ENCODE measurements at places on chromosomes 13 and 19.

GRCh38 chr13:21330126-21330861 lies 128.8 kb downstream of the ZDHHC20 start:
- DNase-seq = no peak

DNA sequence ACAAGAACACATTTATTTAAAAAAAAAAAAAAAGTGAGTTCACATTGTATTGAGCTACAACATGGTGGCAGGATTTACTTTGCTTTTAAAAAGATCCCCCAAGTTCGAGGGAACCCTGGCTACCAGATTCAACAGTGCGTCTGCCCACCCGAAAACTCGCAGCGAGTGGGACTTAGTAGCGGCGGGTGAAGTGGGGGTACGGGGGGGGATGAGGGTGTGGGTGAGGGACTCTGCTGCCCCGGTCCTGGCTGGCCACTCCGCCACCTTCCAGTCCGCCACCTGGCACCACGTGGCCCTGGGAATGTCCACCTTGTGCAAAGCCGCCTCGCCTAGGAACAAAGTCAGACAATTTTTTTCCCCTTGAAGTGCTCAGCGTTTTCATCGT lies 19.3 kb upstream of the TINCR start:
- DNase-seq = no peak

GRCh38 chr13:87777387-87777786 lies 106.2 kb downstream of the SLITRK5 start:
- no peak for DNase-seq

- DNase-seq = no peak
Observed at GRCh38 chr19:996051-996838, 4.0 kb upstream of the GRIN3B start.

- DNase-seq = no peak
Observed at GRCh38 chr13:59145381-59145780, 1018.3 kb downstream of the DIAPH3 start.

- DNase-seq = peak; percentile 54
Observed at GRCh38 chr19:47445937-47446402, 25.7 kb downstream of the SLC8A2 start.

DNA sequence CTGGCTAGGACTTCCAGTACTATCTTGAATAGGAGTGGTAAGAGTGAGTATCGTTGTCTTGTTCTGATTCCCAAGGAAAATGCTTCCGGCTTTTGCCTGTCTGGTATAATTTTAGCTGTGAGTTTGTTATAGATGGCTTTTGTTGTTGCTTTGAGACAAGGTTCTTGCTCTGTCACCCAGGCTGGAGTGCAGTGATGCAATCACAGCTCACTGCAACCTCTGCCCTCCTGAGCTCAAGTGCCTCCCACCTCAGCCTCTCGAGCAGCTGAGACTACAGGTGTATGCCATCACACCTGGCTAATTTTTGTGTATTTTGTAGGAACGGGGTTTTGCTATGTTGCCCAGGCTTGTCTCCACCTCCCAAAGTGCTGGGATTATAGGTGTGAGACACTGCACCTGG lies 6.1 kb upstream of the ZNF543 start:
- no peak for DNase-seq

DNA sequence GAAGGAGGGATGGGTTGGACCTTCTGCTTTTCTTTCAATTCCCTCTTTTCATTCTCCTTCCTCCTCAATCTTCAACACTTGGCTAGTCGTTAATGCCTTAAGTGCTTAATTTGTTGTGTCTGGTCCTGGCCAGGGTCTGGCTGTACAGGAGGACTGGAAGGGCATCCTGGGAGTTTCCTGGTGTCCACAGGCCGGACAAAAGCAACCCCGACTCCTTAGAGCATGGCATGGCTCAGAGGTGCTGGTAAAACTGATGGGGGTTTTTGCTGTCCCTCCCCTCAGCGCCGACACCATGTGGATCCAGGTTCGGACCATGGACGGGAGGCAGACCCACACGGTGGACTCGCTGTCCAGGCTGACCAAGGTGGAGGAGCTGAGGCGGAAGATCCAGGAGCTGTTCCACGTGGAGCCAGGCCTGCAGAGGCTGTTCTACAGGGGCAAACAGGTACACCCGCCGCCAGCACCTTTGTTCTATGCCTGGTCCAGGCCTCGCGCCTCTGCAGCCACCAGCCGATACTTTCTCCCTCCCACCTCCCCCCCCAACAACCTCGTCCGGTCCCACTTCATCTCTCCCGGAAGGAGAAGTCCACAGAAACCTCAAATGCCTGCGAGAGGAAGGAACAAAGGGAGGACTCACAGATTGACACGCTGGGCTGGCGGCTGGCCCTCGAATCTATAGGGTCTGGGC lies 1.4 kb downstream of the UHRF1 start:
- no peak for DNase-seq

- peak; percentile 33 for DNase-seq
Observed at GRCh38 chr19:12828494-12828893, 5.9 kb downstream of the RTBDN start.

DNA sequence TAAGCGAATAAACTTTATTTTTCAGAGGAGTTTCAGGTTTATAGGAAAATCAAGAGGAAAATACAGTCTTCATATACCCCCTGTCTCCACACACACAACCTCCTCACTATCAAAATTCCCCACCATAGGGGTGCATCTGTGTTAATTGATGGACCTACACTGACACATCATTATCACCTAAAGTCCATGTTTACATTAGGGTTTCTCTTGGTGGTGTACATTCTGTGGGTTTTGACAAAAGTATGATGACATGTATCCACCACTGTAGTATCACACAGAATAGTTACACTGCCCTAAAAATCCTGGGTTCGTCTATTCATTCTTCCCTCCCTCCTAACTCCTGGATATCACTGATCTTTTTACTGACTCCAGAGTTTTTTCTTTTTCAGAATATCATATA lies 654.2 kb downstream of the UQCRFS1 start:
- no peak for DNase-seq

- peak; percentile 16 for DNase-seq
Observed at GRCh38 chr19:33412601-33413425, 39.3 kb downstream of the CEBPG start.

GRCh38 chr19:18586306-18586705 lies 2.3 kb upstream of the REX1BD start:
- no peak for DNase-seq

DNA sequence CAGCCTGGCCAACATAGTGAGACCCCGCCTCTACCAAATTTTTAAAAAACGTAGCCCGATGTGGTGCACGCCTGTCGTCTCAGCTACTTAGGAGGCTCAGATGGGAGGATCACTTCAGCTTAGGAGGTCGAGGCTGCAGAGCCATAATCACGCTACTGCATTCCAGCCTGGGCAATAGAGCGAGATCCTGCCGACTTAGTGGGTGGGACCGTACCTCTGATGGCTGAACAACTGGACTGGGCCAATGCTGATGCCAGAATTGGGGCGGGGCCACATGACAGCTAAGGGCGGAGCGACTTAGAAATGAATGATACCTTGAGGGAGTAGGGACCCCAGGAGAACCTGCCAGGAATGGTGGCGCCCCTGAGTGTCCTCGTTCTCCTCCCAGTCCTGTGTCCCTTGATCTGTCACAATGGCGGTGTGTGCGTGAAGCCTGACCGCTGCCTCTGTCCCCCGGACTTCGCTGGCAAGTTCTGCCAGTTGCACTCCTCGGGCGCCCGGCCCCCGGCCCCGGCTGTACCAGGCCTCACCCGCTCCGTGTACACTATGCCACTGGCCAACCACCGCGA lies 3.6 kb downstream of the LTBP4 start:
- peak; percentile 50 for DNase-seq

- no peak for DNase-seq
Observed at GRCh38 chr13:87656306-87656705, 14.9 kb upstream of the SLITRK5 start.

- DNase-seq = no peak
Observed at GRCh38 chr13:20672772-20673171, 30.7 kb upstream of the IL17D start.

DNA sequence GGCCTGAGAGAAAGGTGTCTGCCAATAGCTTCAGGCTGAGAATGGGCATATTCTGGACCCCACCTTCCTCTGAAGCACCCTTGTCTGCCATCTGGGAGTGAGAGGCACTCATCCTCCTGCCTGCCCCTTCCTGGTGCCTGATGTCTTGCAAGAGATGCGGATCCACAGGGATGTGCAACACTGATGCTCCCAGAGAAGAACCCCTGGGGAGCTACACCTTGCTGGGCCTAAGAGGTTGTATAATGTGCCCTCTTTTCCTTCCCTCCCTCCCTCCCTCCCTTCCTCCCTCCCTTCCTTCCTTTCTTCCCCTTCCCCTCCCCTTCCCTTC lies 34.6 kb downstream of the ADPRHL1 start:
- no peak for DNase-seq

- DNase-seq = no peak
Observed at GRCh38 chr13:85197431-85197830, 601.8 kb downstream of the SLITRK6 start.

GRCh38 chr13:111537115-111537728 lies 216.8 kb downstream of the TEX29 start:
- DNase-seq = no peak

GRCh38 chr13:81246556-81246955 lies 905.6 kb upstream of the SPRY2 start:
- no peak for DNase-seq

GRCh38 chr13:51158365-51158764 lies 47.3 kb upstream of the C13orf42 start:
- no peak for DNase-seq

- DNase-seq = peak; percentile 89
Observed at GRCh38 chr19:7533925-7534480, 1.5 kb upstream of the PNPLA6 start.

DNA sequence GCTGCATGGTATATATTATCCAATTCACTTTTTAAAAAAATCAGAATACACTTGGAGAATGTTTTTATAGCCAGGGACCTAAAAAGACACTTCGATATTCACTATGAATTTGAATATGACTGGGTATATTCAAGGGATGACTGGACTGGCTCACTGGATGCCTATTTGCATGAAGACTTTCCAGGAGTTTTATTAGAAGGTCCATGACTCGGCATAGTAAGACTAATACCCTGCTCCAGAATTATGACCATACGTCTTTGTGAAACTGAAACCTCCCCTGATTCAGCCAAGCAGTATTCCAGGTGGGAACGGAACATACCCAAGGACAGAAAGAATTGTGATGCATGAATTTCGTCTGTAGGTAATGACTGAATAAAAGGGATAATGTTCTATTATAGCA lies 3.9 kb upstream of the FAM216B start:
- no peak for DNase-seq

GRCh38 chr13:50846861-50847475 lies 3.5 kb upstream of the DLEU7 start:
- DNase-seq = no peak

DNA sequence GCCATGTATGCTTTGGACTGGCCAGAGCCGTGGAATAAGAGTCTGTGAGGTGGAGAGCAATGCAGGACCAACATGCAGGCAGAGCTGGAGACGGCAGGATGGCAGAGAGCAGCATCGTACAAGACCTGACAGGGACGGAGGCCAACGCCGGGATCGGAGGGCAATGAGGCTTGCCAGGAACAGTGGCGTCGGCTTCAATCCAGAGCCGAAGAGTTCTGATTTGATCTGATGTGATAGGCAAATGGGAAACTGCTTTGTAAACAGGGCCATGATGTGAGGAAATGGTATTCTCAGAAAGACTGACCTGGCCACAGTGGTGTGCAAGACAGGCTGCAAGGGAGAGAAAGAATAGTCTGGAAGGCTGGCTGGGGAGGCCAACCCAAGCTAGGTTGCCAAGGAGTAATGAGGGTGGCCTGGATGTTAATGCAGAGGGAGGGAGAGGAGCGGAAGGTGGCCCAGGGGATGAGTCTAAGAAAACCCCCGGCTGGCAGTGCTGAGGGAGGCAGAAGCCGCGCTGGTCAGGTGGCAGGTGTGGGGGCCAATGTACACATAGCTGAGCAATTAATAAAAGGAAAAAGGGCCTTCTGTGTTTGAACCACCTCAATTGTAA lies 26.7 kb downstream of the RCBTB2 start:
- no peak for DNase-seq

DNA sequence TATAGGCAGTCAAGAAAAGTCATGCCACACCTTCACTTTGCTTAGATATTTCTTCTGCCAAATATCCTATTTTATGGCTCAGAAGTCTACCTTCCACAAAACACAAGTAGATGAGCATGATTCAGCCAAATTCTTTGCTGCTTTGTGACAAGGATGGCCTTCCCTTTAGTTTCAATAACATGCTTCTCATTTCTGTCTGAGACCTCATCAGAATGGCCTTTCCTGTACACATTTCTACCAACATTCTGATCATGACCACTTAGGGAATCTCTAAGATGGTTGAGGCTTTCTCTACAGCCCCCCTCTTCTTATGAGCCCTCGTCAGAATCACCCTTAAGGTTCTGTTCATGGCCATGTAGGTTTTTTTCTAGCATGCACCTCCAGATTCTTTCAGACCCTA lies 96.2 kb downstream of the COL4A2 start:
- no peak for DNase-seq

DNA sequence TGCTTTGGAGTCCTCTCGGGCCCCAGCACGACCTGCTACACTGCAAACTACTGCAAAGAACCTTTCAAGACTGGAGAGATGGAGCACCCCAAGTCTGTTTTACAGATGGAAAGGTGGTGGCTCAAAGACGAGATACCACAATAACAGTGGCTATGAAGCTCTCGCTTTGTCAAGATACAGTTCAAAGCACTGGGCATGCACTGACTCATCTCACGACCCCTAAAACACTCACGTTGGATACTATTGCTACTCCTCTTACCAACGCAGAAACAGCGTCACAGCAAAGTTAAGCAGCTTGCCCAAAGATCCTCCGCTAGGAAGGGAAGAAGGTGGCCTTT lies 24.0 kb upstream of the LAIR1 start:
- no peak for DNase-seq

DNA sequence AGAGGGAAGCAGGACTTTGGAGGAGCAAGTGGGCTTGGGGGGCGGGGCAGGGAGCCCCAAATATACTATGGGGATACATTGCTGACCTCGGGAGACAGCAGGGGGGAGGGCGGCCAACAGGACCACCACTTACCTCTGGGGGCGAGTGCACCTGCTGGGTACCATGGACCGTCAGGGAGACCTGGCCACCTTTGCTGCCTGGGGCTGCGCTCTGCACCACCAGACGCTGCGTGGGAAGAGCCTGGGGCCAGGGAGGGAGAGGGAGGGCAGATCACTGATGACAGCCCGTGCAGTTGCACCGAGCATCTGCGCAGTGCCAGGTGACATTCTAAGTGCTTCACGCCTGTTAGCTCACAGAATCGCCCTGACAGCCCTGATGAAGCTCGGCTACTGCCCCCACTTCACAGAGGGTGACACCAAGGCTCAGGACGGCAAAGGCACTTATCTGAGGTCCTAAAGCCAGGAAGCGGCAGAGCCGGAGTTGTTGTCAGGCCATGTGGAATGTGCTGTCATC lies 24.1 kb downstream of the RFX1 start:
- no peak for DNase-seq
